ENCODE measurements at places on chromosomes 11 and 22. TPM values are rescaled to one million over a fixed set of nuclear protein-coding genes. Genes with fewer than 3 reads are reported as not detected.
A peak's percentile ranks its signal among the peaks of the same experiment; 100 is the strongest.

CTNND1 gene
- 216 TPM for total RNA-seq

PLAAT3 gene
- 37.3 TPM for total RNA-seq

CDKN1C gene
- 37.6 TPM for total RNA-seq

OR4P4 gene
- not detected for total RNA-seq

DESI1 gene
- 24.2 TPM for total RNA-seq

MRGPRX3 gene
- total RNA-seq: not detected

OR5M11 gene
- not detected for total RNA-seq

SEC14L6 gene
- 1.6 TPM for total RNA-seq

CARD18 gene
- not detected for total RNA-seq

WT1 gene
- not detected for total RNA-seq

ZNRD2 gene
- 39.2 TPM for total RNA-seq

DNA sequence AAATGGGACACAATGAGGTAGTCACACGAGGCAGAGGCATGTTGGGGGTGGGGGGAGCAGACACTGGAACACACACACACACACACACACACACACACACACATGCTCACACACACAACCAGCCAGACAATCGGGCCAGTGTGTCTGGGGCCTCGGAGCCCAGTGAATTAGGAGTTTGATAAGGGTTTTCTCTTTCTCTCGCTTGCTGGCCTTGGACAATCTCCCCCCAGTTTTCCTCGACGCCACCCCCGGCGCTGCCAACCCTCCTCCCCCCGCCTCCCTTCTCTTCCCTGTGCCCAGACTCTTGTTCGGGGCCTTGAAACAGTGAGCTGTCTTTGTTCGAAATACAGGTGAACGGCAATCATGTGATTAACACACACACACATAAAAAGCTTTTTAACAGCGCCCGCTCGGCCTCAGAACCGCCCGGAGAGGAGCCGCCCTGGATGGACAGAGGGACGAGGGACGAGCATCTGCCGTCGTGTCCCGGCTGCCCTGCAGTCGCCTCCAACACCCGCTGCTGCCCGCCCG is 1.5 kb upstream of the SOX10 start:
- no peak for DNase-seq

- no peak for DNase-seq
Observed at GRCh38 chr11:9008011-9008550, 4.3 kb upstream of the NRIP3 start.

- peak; percentile 62 for DNase-seq
Observed at GRCh38 chr11:118605116-118605867, 2.1 kb upstream of the PHLDB1 start.

- DNase-seq: no peak
Observed at GRCh38 chr11:65111159-65111743, 421 bp upstream of the TM7SF2 start.

DNA sequence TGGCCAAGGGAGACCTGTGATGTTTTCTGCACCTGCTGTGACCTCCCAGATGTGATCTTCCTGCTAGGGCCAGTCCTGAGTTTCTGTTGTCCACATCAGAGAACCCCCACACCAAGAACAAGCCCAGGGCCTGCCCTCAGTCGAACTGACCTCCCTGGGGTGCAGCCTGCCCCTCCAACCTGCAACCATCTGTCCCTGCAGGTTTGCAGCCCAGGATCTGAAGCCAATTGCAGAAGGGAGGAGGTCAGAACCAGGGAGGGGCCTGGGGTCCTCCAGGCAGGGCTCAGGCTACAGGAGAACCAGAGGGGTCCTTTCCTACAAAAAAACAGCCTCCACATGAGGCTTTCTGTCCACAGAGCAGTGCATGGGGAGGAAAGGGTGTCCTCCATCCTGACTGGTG is 807 bp downstream of the TRIM3 start:
- peak; percentile 57 for DNase-seq

DNA sequence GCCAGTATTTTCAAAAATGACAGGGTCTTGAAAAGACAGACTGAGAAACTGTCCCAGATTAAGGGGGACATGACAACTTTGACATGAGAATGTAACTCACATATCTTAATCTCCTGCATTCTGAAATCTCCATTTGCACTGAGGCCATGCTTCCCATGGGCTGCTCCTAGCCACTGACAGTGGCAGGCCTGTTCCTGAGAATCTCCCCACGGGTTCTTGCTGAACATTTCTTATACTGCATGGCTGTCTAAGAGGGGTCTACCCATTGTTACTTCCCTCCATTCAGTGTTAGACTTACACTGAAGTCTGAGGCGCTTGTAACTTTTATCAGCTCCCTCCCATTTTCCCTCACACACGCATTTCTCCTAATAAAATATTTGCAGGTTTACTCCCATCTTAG is 1.5 kb downstream of the CEP295 start:
- no peak for DNase-seq

- DNase-seq: no peak
Observed at GRCh38 chr11:9047964-9048523, 43.4 kb downstream of the SCUBE2 start.

GRCh38 chr11:94747146-94747545 is 21.0 kb upstream of the AMOTL1 start:
- DNase-seq: no peak

DNA sequence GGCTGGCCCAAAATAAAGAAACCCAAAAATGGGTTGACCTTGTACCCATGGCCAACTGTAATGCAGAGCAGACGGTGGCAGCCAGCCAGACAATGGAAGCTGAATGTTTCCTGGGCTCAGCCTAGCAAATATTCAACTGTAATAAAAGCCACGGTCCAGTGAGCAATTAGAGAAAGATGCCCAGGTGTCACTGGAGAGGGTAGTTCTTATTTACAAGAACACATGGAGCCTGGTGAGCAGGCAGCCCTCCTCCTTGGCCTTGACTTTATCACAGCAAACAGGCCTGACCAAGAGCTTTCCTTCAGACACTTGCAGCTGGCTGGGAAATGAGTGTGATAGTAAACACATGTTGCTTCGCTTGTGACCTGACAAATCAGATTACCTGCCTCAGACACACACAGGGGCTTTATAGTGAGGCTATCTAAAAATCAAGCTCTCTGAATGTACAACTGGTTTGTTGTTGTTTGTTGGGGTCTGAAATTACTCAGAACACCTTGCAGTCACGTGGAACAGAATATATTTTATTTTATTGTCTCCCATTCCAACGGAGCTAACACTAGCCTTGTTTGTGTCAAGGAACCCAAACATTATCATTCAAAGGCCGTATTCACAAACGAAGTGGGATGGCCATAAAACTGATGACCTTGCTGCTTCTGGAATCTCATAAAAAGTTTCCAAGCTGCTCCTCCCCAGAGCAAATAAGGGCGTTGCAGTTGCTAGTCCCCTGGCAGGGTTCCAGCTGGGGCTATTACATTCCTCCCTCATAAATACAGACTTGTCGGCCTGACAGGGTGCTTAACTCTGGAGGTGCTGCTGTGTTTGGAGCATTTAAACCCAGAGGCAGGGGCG is 161.1 kb downstream of the BBOX1 start:
- peak; percentile 54 for DNase-seq

DNA sequence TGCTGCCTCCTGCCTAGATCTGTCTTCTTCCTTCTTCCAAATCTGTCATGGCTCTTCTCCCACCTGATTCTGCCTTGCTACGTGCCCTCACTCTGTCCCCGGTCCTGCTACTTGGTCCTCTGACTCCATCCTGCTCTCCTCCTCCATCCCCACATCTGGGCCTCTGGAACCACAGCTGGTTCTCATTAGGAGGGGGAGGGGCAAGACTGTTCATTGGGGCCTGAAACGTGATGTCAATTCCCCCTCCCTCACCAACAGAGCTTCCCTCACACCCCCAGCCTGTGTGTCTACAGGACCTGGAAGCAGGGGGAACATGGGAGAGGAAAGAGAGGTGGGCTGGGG is 9.1 kb downstream of the DCHS1 start:
- DNase-seq: peak; percentile 47

DNA sequence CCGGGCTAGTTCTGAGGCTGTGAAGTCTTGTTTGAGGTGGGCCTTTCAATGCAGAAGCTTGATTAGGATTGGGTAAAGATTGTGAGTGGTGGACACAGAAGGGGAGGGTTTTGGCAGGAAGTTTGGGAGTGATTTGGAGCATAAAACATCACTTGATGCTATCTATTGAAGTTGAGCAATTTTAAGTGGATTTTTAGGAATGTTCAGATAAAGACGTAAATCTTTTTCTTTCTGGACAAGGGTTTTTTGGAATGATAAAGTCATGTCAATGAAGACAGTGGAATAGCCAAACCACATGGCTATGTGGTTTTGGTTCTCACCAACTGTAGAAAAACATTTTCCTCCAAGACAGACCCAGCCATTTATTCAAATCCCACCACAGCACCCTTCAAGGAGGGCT is 111.2 kb upstream of the SNX19 start:
- no peak for DNase-seq

- DNase-seq: no peak
Observed at GRCh38 chr22:45221201-45221600, 19.5 kb downstream of the KIAA0930 start.

Data from endodermal cell (in vitro differentiated cells).